Mammary epithelial cell (primary cell): ENCODE measurements at places on chromosomes 3 and 15.

DNA sequence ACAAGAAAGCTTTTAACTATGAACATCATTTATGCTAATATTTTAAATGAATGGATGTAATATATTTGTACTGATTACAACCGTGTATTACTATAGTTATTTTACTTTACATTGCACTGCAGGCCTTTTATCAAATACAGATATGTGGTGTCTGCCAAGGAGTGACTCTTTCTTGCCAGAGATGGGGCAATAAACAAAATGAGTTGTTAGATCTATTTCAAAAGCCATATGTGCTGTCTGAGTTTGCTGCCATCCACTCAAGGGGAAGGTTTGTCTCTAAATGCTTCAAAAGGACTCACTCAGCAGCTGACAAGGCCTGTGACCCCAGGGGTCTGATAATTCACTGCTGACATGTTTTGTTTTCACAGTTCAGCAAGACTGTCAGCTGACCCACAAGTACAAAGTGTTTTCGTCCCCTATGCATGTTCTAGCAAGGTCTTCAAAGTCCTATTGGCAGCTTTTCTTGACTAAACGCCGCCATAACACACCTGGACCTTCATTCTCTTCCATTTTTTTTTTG lies 41.3 kb upstream of the ZBED2 start:
- no peak for DNase-seq

DNA sequence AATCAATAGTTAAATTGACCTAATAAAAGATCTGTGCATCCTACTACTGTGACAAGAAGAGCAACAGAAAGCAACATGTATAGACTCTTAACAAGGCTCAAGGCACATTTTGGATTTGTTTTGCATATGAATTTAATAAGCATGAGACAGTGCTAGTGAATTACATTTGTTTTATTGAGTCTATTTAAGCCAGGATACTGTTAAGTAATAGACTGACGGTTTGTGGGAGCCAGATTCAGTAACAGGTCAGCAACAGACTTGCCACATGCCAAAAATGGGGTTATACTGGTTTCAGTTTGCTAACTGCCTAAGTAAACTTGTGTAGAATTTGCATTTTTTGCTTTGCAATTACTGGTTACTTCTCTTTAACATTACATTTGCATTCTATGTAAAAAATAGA lies 54.0 kb downstream of the MBNL1 start:
- no peak for DNase-seq

DNA sequence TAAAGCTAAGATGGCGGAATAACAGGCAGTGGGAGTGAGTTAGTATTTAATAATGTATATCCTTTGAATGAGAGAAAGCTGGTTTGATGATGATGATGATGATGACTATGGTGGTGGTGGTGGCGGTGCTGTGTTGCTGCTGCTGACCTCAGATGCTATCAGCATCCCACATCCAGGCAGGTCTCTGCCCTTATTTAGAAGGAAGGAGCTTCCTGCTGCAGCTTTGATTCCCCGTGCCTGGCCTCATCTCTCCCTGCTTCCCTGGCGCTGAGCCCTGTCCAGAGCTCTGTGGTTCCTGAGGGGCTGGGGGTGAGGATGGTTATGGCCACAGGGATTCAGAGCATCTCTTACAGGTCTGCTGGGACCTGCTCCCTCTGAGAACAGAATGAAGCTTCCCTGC lies 73.1 kb downstream of the RAB11A start:
- DNase-seq = no peak

DNA sequence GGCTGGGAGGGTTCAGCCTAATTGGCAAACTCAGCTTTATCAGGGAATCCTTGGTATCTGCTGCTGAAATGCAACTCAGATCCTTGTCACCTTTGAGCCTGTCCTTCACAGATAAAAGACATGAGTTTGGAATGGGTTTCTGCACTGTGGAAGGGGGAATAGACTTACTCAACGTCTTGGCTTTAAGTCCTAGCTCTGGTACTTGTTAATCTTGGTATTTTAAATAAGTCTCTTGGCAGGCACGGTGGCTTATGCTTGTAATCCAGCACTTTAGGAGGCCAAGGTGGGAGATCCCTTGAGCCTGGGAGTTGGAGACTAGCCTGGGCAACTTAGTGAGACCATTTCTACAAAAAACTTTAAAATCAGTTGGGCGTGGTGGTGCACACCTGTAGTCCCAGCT lies 55.1 kb upstream of the ATOSA start:
- DNase-seq = no peak
